ENCODE measurements at places on chromosomes 16 and 17.
A peak's percentile ranks its signal among the peaks of the same experiment; 100 is the strongest.

- DNase-seq = no peak
Measured at GRCh38 chr16:52404546-52404945, 142.4 kb downstream of the TOX3 start.

DNA sequence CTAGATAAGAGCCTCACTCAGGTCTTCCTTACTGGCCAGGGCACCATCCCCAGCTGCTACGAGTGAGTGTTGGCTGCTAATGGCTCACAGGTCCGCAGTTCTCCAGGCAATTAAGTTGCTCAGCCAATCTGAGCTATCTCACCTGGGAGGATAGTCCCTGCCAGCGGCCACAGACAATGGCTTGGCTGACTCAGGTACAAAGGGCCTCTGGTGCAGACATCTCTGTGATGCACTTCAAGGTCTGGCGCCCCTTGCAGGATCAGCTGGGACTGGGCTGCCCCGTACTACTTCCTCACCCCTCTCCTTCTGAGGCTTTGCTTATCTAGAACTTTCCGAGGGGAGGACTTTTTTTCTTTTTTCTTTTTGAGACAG lies 49.2 kb upstream of the EMP2 start:
- no peak for DNase-seq

DNA sequence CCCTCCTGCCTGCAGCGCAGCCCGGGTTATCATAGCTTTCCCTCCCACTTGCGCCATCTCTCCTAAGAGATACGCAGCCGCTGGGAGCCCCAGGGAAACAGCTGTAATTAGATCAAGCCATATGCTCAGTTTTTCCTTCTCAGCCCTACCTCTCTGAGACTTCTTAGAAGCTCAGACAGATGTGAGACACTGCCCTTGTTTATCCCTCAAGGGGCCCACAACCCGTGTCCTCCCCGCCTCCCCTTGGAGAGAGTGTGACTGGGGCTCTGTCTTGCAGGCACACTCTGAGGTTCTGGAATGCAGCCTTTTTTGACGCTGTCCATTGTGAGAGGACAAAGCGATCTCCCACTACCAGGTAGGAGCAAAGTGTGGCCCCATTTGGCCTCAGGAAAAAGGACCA lies 31.2 kb downstream of the CIBAR2 start:
- DNase-seq = no peak

- DNase-seq = no peak
Measured at GRCh38 chr17:79201119-79201518, 126.5 kb downstream of the ENGASE start.

DNA sequence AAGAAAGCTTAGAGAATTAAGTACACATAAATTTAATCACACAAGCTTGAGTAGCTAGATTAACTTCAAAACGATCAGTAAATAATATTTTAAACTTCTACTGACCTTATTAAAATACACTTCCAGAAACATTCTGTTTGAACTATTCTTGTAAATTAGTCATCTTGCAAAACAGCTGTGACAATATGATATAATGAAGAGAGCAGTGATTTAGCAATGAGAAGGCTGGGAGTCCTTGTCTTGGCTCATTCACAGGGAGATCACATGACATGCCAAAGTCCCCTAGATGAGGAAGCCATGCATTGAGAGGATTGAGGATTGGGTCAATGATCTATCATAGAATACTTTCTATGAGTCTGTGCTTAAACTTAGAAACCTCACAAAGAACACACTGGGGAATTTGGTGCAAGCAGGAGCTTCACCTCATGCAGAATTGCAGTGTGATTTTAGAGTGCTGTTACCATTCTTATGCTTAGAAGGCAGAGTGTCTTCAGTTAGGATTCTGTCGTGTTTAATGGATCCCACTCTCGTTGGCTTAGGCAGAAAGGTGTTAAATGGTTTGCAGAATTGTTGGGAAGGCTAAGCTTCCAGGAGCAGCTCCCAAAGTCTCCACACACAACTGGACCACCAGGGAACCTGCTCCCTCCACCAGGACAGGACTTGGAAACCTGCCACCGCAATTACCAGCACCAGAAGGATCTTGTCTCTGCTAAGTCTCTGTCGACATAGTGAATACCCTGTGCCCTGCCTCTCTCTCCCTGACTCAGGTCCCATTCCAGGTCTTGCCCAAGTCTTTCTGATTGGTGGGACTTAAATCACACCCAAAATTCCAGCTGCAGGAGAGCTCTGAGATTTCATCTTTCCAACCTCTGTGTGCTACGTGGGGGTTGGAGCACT lies 87.1 kb downstream of the USP22 start:
- no peak for DNase-seq

- no peak for DNase-seq
Measured at GRCh38 chr17:35287286-35287811, 44.5 kb downstream of the SLFN5 start.

- no peak for DNase-seq
Measured at GRCh38 chr17:42795061-42795460, 3.4 kb downstream of the COA3 start.

DNA sequence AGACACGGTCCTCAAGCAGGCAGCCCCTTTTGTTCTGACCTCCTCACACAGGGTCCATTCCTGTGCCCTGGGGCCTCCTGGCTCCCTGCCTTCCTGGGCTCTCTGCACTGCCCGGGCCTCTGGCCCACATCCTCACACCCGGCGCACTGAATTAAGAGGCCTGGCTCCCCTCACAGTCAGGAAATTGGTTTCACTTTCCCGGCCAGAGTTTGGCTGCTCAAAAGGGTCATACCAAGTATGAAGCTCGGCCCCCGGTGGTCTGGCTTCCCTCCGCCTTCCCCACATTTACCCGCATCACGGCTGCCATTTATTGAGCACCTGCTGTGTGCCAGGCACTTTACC lies 220.0 kb downstream of the NTN1 start:
- no peak for DNase-seq

- peak; percentile 6 for DNase-seq
Measured at GRCh38 chr17:79192503-79193351, 118.1 kb downstream of the ENGASE start.

DNA sequence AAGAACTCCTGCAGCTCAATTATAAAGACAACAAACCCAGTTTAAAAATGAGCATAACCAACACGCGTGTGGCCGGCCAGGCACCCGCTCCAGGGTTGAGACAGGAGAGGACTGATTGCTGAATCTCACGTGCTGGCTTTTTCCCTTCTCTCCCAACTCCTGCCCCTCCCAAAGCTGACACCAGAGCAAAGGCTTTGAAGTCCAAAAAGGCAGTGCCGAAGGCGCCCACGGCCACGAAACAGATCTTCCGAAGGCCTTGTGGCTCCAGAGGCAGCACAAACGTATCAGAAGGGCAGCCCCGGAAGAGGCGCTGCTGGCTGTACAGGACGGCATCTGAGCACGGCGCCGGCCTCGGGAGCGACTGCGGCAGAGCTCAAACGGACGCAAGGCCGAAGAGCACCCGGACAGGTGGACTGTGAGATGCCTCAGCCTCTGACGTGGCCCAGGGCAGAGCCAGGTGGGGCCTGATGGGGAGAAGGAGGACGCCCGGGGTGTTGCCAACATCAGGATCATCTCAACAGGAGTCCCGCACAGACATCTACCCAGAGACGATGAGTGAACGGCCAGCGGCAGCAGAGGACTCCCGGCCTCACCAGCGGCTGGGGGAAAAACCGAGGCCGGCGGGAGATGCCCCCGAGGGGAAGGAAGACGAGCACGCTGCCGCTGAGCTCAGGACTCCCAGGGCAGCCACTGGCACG lies 10.5 kb downstream of the CLCN7 start:
- no peak for DNase-seq

GRCh38 chr16:66751053-66751302 lies 431 bp downstream of the DYNC1LI2 start:
- DNase-seq = peak; percentile 19

Measured in activated naive CD4-positive, alpha-beta T cell treated with Interleukin-2 at 50 U/mL for 16 hours (primary cell).